ENCODE measurements at places on chromosomes 1 and 21.

DNA sequence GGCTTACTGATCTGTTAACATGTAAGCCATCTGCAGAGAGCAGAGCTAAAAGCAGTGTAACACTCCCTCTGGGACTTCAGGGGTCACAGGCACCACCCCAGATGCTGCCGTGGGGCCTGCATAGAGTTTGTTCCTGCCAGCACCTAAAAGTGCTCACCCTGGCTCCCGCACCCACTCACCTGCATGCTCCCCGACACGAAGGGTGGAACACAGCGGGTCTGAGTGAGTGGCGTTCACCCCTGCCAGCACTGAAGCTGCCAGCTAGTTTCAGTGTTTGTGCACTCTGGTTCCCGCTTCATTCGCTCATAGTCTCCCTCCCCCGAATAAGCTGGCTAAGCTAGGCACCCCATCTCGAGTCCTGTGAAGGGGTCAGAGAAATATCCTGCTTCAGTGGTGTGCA lies 1681.0 kb downstream of the NCAM2 start:
- DNase-seq: no peak

- no peak for DNase-seq
These were observed 243.6 kb upstream of the DMRTA2 start for GRCh38 chr1:50666849-50667248.

DNA sequence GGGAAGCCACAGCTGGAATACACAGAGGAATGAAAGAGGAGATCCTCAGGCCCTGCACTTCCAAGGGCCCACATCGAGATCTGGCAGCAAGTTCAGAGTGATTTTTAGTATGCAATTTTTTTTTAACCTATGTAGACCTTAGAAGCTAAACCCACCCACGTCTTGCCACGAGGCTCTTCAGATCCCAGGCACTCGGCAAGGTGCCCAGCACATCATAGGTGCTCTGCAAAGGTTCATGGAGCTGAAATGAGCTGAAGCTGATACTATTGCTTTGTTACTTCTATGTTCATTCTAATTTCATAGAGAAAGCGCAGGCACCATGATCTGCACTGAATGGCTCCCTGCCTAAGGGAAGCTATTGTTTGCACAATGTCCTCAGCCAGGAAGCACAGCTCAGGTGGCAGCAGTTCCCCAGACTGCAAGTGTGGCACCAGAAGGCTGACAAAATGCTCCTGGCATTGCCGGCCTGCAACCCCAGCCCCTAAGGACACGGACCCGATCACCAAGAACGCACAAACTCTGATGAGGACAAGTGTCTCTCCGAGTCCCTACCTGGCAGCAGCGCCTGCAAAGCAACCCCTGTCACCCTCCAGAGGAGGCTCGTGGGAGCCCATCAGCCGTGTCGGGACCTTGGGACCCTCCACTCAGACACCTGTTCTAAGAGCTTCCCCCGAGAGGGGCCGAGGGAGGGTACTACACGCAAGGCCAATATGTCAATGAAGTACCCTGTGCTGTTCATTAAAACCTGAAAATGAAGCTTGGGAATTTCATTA lies 264.2 kb downstream of the NPHP4 start:
- DNase-seq: no peak

GRCh38 chr1:53069663-53070327 lies 7.8 kb downstream of the PODN start:
- DNase-seq: no peak

DNA sequence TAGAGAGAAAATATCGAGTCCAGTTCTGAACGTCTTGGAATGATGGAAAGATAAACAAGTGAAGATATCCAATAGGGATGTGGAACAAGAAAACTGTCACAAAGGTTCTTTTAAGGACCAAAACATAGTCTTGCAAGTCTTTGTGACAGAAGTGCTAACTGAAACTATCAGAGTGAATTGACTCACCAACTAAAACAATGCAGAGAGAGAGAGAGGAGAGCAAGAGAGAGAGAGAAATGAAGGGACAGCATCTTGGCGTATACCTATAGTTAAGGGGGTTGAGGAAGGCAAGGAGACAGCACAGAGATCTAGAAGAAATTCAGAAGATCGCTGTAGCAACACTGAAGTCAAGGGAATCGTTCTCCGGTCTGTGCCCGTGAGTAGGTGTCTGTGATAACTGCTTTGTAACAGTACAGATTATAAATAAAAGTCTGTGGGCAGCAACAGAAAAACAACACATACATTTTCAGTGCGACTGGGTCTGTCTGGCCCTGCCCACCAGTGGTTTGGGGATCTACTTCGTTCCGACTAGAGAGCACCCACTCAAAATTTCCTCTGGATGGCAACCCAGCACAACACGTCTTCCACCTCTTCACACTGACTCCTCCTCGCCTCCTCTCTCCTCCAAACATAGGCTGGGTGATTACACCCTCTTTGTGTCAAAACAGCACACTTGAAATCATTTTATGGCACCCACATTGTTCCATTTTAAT lies 4.8 kb upstream of the COA6 start:
- no peak for DNase-seq

GRCh38 chr1:201593200-201593921 lies 54.4 kb downstream of the NAV1 start:
- DNase-seq: no peak

- no peak for DNase-seq
These were observed 38.1 kb downstream of the TGFBR3 start for GRCh38 chr1:91847851-91848250.

DNA sequence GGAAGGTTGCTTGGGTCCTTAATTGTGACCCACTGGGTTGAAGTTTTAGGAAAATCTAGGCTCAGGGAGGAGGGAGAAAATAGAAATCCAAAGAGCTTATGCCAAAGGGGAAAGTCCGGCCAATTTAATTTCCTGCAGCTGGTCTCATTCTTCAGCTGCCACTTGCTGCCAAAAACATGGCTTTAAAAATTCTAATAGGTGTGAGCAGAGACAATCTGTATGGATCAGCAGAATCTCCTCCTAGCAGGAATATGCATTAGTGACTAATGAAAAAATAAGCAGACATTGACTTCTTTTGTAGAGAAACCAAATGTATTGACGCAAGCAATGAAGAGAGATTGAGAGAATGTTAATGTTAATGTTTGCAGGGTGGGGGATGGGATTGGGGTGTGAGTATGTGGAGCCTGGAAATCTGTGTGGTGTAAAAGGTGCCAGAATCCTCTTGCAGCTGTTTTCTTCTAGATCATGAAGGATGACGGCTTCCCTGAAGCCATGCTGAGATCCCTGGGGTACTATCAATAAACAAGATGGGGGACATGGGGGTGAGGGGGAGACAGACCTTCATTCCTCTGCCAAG lies 35.3 kb downstream of the VWA5B1 start:
- DNase-seq: no peak

DNA sequence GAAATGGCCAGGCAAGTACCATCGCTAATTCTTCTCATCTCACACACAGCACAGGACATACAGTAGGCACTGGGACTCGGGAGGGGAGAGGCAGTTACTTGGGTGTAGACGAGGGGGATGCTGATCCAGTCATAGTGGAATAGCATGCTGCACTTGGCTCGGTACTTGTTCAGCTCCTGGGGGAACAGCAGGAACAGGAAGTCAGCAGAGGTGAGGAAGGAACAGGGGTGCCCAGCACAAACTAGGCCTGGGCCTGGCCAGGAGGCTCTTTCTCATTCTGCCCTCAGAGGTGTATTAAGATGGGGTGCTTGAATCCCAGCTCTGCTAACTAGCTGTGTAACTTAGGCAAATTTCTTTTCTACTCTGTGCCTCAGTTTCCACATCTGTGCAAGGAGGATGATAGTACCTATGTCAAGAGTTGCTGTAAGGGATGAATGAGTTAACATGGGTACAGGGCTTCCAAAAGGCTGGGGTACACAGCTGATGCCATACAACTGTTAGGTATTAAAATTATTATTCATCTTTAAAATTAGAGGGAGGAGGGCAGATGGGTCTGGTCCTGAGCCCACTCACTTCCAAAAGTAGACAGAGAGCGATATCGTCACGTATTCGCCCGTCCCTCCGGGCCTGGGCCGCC lies 2.4 kb downstream of the BEST4 start:
- DNase-seq: no peak

GRCh38 chr1:21820597-21821232 lies 8.7 kb downstream of the LDLRAD2 start:
- no peak for DNase-seq

DNA sequence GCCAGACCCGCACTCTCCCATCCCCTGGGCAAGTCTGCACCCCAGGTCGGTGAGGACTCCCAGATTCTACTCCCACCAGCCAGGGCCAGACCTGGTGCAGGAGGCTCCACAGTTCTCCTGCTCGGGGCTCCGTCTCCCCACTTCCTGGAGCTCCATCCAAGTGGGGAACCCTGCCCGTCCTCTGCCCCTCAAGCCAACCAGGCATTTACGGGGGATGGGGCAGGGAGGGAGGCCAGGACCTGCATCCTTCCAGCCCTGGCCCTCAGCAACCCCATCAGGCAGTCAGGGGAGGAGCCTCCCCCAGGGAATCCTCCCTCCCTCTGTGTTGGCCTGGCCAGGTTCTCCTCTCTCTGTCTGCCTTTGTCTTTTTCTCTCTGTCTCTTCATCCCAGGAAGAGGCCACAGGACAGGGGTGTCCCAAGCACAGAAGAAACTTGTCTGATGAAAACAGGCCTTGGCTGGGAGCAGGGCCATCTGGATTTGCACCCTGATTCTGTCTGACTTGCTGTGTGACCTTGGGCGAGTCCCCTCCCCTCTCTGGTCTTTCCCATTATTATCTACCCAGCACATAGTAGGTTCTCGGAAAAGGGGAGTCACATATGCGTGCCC lies 18.5 kb upstream of the EPHA2 start:
- no peak for DNase-seq

DNA sequence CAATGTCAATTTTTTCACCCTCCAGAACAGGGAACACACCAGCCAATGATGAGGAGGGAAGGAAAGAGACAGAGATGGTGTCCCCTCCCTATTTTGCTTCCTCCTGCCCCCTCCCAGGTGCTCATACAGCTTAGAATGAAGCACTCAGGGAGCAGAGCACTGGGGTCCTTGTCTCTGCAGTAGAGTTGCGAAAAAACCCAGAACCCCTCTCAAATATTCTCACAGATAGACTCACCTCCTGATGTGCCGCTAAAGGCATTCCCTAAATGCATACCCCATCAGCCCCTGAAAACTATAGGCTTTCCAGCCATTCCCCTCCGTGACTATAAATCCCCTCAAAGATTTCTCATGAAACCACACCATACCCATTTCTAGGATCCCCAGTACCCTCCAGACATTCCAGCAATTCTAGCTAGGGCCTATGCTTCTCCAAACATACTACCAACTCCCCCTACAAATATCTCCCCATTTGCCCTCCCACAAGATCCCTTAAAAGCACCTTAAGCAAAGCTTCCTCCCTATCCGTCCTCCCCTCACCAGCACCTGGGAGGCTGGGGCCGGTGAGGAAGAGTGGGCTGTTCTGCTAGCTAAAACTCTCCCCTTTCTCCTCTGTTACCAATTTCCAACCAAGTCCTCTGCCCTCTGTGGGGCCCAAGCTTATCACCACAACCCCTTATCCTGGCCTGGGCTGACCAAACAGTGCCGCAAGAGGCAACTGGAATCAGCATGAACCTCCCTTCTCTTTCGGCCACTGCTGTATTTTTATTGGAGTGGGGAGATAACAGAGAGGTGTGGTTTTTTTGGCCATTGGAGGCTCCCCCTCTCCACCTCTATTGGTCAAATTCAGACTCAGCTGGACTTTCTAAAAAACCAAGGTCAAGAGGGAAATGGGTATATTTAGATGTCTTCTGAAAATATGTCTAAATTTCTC lies 54.7 kb downstream of the RHBG start:
- no peak for DNase-seq

DNA sequence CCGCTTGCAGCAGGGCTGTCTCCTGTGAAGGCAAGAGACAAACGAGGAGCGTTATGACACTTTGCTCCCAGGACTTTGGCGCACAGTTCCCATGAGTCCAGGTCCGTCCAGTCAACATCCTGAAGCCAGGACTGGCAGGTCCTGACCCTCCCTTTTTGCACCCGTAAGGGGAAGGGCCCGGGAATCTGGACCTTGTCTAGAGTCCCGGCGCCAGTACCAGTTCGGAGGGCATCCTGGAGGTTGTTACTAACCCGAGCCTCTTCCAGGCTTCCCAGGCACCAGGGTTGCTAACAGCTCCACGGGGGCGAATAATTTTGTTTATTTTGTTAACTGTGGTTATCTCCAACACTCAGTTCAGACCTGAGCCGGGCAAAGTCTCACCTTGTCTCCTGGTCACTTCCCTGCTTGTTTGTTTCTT lies 682 bp upstream of the RWDD3 start:
- no peak for DNase-seq

- DNase-seq: no peak
These were observed 738.1 kb downstream of the ADGRL2 start for GRCh38 chr1:82538876-82539275.

GRCh38 chr1:59707178-59707791 lies 107.5 kb upstream of the HOOK1 start:
- no peak for DNase-seq

- DNase-seq: no peak
These were observed 6.7 kb upstream of the ZBTB18 start for GRCh38 chr1:244044423-244044822.

GRCh38 chr21:41703857-41704501 lies 62.9 kb downstream of the RIPK4 start:
- no peak for DNase-seq

GRCh38 chr1:113488576-113489177 lies 98.4 kb downstream of the MAGI3 start:
- DNase-seq: no peak

- no peak for DNase-seq
These were observed 778.1 kb upstream of the TMPRSS15 start for GRCh38 chr21:19181604-19182140.

- no peak for DNase-seq
These were observed 447.9 kb downstream of the PLA2G4A start for GRCh38 chr1:187276677-187277076.

DNA sequence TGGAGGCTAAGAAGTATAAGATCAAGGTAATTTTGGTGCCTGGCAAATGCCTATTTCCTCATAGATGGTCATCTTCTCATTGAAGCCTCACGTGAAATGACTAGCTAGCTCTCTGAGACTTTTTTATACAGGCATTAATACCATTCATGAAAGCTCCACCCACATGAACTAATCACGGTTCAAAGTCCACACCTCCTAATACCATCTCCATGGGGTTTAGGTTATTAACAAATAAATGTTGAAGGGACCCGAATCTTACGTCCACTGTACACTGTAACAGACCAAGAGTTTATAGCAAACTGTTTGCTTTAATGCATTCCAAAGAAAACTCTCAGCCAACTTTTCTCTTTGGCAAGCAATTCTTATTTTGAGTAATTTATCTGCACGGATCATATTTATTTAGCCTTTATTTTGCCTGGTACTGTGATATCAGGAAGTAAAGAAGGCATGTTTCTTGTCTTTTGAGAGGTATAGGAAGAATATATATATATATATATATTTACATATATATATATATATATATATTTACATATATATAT lies 296.1 kb upstream of the LRRC7 start:
- no peak for DNase-seq

GRCh38 chr1:167648252-167648849 lies 18.3 kb downstream of the RCSD1 start:
- no peak for DNase-seq

DNA sequence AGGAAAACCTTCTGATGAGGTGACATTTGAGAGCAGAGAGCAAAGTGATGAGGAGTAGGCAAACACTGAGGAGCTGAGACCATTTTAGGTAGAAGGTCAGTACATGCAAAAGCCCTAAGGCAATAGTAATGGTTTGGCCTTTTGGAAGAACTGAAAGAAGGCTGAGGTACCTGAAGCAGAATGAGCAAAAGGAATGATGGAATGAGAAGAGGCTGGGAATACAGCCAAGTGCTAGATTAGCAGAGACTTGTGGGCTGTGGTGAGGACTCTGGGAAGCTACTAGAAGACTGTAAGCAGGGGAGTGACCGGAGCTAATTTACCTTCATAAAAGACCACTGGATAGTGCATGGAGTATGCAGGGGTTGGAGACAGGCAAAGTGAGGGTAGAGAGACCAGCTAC lies 77.9 kb downstream of the GFI1 start:
- no peak for DNase-seq
